NCI-H1930 (cell line): ENCODE measurements at places on chromosomes 5 and 9.

DNA sequence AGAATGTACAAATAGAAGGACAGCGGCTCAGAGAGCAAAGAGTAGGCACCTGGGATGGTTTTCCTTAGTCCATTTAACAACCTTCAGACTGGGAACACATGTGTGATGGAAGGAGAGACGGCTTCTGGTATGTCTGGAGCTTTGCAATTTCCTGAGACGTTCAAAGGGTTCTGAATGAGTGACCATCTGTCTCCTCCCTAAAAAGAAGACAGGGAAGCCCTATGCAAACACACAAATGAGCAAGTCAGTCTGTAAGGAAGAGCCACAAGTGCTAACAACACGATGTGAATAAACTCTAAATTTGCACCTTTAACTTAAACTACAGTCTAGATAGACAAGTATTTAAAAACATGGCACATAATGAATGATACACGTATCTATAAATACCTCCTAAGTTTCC lies 391.0 kb downstream of the ICE1 start:
- no peak for DNase-seq

DNA sequence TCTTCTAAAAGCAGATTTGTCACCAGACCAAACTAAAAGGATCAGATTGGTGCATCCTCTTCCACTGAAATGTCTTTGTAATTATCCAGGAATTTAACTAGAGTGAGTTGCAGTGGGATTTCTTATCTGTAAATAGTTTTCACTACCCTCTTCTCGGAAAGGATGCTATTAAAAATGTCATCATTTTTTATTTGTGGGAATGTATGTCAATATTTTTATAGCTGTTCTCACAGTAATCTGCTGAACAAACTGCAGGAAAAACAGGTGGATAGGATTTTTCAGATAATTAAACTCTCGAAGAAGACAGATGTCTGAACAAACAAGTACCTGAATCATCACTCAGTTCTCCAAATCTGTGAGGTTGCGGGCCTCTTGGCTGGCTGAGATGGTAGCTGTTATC lies 62.7 kb downstream of the RAB14 start:
- DNase-seq = no peak

- no peak for DNase-seq
Observed at GRCh38 chr5:153829510-153830065, 209.1 kb downstream of the FAM114A2 start.

GRCh38 chr5:148543727-148544126 lies 110.6 kb downstream of the HTR4 start:
- no peak for DNase-seq

DNA sequence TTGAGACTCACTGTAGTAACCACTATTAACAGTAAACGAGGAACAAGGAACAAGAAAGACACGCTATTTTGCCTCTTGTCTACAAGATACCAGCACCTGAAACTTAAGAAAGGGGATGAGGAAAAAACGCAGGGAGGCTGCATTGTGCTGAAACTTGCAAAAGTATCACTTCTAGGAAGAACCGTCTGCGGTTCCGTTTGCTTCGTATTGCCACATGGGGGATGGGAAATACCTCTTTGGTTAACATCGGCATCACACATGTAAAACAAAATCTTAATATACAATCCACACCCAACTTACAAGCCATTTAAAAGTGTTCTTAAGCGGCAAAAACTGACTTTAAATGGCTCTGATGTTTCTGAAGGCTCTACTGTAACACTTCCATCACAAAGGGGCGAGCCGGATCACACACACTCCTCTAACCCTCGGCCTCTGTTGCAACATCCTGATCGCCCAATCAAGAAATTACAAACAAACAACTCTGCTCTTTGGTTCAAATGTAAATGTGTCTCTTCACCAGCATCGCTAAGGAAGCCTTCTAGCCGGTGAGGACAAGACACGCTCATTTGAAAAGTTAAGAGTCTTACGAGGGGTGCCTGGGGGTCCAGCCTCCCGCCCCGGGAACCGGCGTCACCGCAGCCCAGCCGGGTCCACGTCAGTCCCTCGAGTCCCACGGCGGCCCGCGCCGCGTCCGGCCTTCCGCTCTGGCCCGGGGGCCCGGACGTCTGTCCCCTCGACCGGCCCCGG lies 621 bp downstream of the SEC16A start:
- DNase-seq = no peak

DNA sequence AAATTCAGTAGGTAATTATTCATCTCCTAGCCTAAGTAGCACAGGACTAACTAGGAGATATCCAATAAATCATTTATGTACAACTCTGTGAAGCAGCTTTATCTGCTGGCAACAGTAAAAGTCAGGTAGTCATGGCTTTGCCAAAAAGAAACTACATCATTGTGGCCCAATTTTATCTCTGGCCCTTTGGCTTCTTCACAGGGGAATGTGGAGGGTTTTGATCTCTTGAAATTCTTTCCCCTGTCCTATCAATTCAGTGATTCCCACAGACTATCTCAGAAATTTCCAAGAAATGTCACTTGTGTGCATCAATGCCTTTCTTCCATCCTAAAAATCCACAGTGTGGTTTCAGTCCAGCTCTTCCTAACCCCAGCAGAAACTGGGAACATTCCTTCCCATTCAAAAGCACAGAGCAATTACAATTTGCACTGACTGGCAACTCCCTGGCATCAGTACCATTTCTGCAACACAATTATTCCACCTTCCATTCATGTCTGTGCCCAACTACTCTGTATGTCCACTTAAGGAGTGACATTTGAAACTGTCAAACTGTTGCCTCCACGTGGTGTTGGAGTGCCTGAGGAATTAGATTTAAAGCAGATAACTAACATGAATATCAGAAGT lies 6.6 kb downstream of the CDC14B start:
- no peak for DNase-seq

- DNase-seq = no peak
Observed at GRCh38 chr5:7668161-7668560, 182.8 kb downstream of the CFAP90 start.

- DNase-seq = no peak
Observed at GRCh38 chr5:151174612-151175101, 17.1 kb upstream of the ANXA6 start.

DNA sequence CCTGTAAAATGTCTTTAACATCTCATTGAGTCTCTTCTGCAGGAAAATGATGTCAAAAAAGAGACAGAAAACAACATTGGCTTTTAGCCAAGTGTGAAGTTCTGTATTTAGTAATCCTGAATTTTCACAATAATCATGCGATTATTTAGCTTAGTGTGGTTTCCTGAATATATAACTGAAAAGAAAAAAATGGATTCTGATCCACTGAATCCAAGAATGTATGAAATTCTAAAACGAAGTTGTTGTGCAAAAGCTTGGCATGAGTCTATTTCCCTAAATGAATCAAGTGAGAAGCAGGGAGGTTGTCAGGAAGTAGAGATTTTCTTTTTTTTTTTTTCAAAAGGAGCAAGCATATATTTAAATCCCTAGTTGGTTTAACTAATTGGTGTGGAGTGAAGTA lies 145.9 kb upstream of the CDH6 start:
- no peak for DNase-seq

DNA sequence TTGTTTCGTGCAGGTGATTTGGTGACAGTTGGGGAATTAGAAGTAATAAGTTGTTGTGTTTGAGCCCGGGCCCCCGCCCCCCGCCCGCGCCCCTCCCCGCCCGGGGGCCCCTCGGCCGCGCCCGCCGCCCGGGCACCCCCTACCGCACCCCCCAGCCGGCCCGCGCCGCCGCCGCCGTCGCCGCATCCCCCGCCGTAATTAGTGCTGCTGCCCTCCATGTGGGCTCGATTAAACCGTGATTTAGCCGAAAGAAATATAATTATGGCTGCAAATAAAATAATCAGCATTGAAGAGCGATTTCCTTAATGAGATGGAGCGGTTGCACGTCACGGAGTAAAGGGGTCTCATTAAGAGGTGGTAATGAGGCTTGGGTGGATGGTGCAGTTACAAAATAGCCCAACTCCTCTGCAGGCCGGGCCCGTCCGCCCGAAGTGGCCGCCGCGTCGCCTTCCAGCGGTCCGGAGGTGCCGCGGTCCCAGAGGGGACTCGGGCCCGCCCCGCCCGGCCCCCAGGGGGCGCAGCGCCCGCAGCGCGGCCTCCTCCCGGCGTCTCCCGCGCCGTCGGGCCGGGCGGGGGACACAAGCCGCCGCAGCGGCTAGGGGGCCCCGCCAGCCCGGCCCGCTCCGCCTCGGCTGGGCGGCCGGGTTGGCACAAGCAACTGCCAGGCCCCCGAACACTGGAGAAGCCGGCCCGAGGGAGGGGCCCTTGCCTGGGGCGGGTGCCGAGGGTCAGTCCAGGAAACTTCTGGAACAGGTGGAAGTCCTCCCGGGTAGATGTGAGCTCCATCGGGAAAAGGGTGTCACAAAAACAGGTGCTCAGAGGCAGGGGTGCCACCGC lies 6.9 kb upstream of the OTP start:
- DNase-seq = peak; percentile 63

DNA sequence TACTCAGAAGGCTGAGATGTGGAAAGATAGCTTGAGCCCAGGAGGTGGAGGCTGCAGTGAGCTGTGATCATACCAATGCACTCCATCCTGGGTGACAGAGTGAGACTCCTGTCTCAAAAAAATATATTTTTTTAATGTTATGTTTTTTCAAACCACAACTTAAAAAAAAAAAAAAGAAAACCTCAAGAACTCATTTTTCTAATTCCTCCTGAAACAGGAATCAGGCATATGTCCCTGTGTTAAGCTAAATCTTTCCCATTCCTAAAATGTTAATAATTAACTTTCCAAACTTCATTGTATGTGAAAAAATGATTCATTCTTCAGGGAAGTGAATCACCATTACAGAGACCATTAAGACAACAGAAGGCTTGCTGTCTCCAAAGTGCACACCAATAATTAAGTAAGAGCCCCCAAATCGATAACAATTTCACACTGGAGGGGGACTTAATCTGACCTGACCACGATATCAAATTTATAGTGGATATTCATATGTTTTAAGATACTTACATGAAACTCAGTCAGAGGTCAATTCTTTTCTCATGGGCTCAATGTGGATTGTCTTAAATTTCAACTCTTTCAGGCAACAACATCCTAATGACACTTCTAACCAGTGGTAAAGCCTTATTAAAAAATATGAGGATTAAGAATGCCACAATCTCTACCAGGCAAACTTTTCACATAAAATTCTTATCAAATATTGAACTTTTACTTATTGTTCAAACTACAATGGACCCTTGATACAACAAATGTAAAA lies 5.2 kb downstream of the CEMIP2 start:
- DNase-seq = no peak

GRCh38 chr5:8829323-8830029 lies 716.4 kb downstream of the SEMA5A start:
- no peak for DNase-seq

DNA sequence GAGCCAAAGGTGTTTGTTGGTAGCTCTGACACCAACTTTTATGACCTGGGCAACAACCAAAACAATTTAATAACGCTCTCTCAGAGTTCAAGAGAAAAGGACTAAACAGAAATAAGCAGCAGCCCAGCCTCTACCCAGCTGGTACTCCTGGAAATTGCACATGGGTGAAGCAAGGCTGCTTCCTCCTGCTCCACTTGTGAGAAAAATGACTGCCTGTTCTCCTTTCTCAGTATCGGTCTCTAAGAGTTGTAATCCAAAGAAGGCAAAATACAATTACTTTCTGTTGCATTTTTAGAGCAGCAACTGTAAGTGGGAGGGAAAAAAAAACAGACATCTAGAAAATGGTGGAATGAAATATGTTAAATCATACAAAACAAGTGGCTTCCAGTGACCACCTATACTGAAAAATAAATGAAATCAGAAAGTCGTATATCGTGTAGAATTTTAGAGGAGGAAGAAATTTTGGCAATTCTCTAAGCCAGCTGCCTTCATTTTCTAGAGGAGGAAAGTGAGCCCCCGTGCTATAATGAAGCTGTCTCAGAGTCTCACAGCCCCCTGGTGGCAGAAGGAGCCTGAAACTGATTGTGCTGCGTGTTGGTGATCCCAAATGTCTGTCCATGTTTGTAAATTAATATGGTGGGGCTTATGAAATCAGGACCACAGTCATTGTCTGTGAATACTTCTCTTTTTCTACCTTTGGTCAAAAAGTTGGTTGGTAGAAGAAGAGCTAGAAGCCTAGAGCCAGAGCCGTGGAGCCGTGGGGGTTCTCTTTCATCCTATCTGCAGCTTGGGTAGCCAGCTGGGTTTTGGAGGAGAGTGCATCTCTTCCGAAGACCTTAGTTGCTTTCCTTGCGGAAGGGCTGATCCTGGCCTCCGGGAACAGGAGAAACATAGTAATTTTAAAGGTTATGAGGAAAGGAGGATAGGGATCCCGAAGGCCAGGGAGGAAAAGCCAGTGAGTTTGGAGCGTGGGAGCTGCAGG lies 139.9 kb downstream of the PIP5K1B start:
- DNase-seq = peak; percentile 33

- no peak for DNase-seq
Observed at GRCh38 chr5:38938973-38939372, 93.2 kb downstream of the OSMR start.

GRCh38 chr9:100084128-100084453 lies 14.7 kb downstream of the ERP44 start:
- no peak for DNase-seq

DNA sequence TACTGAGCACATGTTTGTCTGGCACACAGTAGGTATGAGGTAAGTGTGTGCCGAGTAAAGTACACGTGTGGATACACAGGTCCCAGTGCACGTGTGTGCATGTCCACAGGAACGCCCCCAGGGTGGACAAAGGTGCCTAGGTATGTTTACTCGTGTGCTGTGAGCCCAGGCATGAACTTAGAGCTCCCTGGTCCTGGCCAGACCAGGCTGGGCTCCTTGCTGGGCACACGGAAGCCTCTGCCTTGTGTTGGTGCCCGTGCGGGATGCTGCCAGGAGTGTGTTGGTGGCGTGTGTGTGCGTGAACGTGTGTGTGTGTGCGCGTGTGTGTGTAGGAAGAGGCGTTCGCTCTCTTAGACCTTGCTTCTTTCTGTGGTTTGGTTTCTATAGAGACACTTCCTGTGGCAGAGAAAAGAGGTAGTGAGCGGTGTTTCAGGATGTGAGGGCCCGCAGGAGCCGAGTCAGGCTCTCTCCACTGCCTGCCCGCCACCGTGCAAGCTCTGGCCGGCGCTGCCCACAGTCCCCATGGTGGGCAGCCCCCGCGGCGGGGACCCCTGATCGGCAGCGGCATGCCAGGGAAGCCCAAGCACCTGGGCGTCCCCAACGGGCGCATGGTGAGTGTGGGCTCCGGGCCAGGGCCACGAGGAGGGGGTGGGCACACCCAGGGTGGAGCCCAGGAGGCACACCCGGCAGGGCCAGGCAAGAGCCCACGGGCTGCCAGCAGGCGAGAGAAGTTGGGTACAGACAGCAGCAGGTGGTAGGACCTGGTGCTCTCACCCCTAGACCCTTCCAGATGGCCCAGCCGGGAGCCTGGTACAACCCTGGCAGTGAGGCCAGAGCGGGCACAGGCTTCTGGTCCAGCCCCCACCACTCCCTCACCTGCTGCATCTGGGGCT lies at the start of gene RGS14:
Gene RGS14 (plus strand): TSS at position 466 of the 893 bp plus-strand sequence. CDS start 101 bp downstream, at position 567.
- DNase-seq = no peak

GRCh38 chr9:92187989-92188714 lies 72.9 kb upstream of the SPTLC1 start:
- DNase-seq = no peak

DNA sequence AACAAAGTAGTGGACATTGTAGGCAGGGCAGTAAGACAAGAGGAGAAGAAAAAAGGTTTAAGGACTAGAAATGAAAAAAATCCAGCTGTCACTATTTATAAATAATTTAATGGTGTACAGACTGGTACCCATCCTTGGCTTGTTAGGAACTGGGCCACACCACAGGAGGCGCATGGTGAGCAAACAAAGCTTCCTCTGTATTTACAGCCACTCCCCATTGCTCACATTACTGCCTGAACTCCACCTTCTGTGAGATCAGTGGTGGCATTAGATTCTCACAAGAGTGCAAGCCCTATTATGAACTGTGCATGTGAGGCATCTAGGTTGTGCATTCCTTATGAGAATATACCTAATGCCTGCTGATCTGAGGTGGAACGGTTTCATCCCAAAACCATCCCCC lies 62.6 kb upstream of the DMAC1 start:
- DNase-seq = no peak

GRCh38 chr5:127812570-127812969 lies 109.4 kb downstream of the CCDC192 start:
- DNase-seq = no peak
